Kasumi-1 (cell line): ENCODE measurements at places on chromosomes 11 and 22.

DNA sequence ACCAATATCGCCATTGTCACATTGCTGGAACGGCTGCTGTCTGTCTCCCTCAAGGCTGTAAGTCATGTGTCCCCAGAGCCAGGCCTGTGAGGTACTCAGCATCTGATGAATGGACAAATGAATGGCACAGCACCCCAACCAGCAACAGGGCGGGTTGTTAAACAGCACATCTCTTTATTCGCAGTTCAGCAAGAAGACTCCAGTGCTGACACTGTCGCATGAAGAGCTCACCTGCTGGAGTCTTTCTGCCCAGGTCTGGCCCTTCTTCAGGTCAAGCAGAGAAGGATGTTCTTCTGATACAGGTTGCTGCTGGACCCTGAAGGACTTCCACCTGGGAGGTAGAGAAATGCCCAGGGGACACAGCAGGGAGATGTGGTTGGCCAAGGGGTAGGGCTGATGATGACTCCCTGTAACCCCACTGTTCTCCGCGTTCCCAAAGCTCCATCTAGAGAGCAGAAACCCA, 4.8 kb downstream of the SPATA19 start:
- no peak for DNase-seq

DNA sequence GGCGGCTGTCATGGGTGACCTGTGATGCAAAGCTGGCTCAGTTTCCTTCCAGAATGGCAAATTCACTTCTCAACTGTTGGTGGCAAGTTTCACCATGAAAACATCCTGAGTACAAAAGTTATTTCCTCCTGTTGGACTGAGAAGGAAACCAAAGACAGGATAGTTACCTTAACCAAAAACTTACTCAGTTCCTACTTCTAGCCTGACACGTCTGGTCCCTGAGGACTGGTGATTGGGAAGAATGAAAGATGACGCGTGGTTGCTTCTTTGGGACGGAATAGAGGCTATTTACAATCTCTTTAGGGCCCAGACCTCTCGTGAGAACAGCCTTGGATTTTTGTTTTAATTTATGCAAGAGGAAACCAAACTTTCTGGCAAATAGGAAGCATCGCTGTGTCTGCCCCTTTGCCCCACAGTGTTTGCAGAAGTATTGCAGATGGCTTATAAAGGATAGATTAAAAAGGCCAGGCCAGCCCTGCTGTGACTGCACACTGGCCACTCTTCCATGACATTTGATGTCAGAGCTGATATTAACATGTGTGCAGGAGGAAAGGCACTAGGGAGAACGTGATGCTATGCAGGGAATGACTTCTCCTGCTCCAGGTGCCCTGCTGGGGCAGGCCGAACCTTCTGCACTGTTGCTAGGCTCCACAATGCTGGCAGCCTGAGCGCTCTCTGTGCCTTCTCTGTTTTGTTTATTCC, 7.6 kb downstream of the VPS26B start:
- DNase-seq = peak; percentile 50

GRCh38 chr22:23834793-23835483, 3.9 kb downstream of the DERL3 start:
- DNase-seq = no peak

- no peak for DNase-seq
These were observed 15.7 kb upstream of the CDKN1C start for GRCh38 chr11:2901196-2901796.

DNA sequence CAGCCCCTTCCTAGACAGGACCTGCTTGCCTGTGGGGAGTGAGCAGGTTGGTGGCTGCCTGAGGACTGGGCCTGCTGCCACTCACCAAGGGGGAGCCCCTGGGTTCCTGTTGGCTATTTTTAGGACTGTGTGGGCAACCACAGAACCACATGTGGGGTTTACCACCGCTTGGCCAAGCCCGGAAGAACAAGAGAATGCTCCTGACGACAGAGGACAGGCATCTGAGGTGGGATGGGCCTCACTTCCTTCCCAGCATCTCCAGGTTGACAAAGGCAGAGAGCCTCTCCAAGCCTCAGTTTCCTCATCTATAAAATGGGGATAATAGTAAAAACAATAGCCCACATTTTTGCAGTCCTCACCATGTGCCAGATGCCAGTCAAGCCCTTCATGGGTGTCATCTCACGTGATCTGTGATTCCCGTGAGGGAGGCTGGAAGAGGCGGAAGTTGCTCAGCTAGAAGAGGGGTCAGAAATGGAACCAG, 43.6 kb downstream of the LRRC32 start:
- DNase-seq = peak; percentile 54

- DNase-seq = peak; percentile 34
These were observed 545 bp upstream of the TIRAP start for GRCh38 chr11:126282361-126282735.

DNA sequence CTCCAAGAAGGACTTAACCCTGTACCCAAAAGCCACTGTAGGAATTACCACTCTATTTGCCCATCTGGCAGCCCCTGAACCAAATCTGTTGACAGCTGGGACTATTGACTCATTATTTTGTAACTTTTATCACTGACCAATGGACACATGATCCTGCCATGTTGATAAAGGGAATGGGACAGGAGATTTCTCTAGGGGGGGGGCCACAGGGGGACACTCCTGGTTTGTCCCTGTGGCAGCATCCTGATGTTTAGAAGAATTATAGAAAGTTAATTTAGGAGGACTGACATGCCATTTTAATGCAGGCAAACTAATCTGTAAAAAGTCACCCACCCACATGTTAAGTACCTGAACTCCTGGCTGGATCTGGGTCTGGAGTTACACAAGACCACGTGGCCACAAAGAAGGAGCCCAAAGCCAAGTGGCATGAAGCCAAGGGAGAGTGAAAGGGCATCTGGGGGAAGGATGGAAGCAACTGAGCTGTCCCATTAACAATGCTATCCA, 558.1 kb downstream of the ETS1 start:
- no peak for DNase-seq

GRCh38 chr22:50723991-50724390, 14.0 kb upstream of the ACR start:
- no peak for DNase-seq
